ENCODE measurements at places on chromosomes 7 and 10.
A peak's percentile ranks its signal among the peaks of the same experiment; 100 is the strongest.

DNA sequence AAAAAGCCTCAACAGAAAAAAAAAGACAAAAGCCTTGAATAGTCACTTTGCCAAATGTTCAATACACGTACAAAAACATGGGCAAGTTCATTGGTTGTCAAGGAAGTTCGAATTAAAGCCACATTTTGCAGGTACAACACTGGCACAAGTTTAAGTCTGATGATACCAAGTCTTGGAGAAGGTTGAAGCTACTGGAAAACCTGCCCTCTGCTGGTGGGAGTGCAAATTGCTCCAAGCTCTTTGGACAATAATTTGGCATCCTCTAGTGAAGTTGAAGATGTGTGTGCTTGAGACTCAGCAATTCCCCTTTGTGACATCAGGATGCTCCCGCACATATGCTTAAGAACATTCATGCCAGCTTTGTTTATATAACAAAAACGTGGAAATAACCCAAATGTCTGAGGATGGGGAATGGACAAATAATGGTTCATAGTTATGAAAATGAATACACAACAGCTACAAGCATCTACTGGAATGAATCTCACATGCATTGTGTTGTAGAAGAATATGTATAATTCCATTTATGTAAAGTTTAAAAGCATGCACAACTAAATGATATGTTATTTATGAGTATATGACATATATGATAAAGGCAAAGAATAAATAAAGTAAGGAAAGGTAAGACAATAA lies 120.0 kb upstream of the PLPP4 start:
- peak; percentile 13 for DNase-seq

GRCh38 chr10:14250496-14251076 lies 80.1 kb downstream of the FRMD4A start:
- no peak for DNase-seq

GRCh38 chr10:58094985-58095718 lies 172.5 kb downstream of the IPMK start:
- no peak for DNase-seq

DNA sequence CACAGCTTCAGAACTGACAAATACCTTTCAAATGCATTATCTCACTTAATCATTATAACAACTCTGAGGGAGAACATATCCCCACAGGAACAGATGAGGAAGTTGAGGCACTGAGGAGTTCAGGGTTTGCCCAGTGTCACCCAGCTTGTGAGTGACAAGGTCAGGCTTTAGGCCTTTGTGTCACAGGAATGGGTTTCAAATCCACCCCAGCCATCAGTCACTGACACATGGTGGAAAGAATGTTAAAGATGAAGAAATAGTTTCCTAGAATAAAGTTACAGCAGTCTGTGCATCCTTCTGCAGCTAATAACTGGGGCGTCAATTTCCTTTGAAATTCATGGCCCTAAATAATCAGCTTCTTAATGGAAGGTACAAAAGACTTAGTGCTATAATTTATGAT lies 37.8 kb downstream of the SGCE start:
- no peak for DNase-seq

DNA sequence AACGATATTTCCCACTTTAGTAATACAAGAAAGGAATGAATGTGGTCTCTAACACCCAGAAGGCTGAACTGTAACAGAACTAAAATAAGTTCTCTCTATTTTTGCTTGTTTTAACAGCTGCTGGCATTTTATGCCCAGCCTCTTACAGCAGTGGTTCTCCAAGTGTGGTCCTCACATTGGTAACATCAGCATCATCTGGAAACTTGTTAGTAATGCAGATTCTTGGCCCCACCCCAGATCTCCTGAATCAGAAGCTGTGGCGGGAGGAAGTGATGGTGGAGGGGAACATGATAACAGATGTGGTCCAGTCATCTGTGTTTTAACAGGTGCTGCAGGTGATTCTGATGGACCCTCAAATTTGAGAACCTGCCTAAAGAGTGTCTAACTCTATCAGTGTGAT lies 170.1 kb downstream of the TMEM26 start:
- no peak for DNase-seq

- DNase-seq, result no peak
These were observed 141.4 kb upstream of the MKI67 start for GRCh38 chr10:128267581-128267980.

DNA sequence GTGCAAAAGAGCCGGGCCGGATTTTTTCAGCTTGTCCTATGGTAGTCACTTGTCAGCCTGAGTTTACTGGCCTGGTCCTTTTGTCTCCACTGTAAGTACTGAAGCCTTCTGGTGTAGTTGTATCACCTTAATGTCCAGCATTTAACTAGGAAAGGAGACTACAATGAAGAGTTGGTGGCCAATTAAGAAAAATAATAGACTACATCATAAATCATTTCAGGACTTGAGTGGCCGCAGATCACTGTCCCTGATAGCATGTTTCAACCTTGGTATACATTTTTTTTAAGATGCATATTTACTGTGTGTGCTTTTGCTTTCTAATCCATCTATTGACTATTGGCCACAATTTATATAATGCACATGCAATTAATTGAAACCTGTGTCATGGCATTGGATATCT lies 6.1 kb downstream of the FZD1 start:
- no peak for DNase-seq

DNA sequence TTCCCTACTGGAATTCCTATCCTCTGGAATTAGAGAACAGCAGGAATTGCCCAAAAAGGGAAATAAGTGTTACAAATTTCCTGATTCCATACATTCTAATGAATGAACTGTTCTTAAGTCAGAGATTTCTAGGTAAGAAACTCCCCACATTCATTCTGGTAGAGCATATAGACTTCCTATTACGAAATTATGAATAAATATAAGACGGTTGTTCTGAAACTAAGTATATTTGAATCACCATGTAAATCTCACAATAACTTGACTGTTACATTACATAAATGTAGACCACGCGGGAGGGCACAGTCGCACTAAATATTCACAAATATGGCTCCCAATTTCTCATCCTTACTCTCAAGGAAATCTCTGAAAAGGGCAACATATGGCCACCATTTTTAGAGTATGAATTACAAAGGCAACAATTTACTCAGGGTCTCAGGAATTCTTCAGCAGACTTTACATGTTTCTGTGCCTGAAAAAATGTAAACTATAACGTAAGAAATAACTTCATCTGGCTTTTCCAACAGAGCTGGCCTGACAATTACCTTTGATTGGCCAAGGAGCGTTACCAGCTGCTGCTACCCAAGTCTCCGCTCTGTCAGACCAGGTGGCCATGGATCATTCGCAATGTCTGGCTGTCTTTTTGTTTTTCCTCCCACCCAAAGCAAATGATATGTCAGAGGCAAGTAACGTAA lies 115.8 kb downstream of the MPP7 start:
- no peak for DNase-seq

- no peak for DNase-seq
These were observed 67.8 kb upstream of the CDK13 start for GRCh38 chr7:39882148-39882784.

DNA sequence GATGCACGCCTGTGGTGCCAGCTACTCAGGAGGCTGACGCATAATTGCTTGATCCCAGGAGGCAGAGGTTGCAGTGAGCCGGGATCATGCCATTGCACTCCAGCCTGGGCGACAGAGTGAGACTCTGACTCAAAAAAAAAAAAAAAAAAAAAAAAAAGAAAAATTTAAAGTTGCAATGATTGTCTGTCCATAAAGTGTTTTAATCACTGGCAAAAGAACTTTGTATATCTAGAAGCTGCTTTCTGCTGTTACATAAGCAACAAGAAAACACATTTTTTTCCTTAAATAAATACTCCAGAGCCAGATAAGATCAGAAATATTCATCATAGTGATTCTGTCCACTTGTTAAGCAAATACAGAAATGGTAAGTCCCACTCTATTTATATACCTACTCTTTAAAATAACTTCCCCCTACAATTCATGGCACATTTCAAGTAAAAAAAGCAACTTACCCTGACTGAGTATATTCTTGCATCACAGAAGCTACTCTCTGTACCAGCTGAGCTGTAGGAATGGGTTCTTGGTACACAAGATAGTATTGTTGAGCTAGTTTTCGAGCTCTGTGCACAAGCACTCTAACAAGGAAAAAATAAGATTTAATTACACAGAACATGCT lies 7.6 kb downstream of the PSMA2 start:
- no peak for DNase-seq

DNA sequence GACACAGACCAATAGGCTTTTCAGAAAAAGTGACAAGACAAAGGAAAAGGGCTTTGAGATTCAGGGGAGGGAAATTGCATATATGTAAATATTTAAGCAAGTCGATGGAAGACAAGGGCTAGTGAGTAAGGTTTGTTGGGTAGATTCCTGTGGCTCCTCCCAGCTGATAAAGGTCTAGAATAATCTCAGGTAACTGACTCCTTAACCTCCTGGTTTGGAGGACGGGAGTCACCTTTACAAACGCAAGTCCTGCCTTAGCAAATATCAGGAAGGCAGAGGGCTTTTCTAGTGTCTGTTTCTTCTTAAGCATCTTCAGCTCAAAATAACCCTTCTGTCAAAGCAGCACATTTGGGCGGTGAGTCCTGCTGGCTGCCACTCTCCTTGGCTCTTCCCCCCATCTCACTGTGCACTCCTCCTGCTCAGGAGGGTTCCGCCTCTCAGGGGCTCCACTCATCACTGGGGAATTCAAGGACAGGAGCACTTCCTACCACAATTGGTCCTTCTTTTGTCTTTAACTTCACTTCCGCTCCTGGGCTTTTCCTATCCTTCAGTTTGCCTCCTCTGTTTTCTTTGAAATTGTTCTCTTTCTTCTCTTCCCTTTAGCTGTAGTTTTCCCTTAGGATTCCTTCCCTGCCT lies 496.3 kb upstream of the KLF6 start:
- DNase-seq, result no peak

DNA sequence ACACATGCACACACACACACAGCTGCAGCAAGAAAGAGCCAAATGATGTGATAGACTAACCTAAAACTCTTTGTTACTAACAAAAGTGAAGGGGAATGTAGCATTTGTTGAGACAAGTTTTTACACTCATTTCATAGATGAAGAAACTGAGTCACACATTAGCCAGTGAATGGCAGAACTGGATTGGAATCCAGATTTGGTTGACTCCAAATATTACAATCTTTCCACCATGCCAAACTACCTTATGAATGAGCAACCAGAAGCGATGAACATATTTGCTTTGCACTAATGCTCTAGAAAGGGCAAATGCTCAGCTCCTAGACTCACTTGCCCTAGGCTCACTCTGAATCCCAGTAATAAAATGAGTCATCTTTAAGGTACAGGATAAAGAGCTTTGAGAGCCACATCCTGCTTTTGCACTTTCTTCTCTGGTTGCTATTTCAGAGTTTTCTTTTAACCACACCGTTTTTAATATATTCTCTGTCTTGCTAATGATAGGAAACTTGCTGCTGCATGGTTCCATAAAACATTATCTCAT lies 111.9 kb downstream of the GPAM start:
- no peak for DNase-seq

DNA sequence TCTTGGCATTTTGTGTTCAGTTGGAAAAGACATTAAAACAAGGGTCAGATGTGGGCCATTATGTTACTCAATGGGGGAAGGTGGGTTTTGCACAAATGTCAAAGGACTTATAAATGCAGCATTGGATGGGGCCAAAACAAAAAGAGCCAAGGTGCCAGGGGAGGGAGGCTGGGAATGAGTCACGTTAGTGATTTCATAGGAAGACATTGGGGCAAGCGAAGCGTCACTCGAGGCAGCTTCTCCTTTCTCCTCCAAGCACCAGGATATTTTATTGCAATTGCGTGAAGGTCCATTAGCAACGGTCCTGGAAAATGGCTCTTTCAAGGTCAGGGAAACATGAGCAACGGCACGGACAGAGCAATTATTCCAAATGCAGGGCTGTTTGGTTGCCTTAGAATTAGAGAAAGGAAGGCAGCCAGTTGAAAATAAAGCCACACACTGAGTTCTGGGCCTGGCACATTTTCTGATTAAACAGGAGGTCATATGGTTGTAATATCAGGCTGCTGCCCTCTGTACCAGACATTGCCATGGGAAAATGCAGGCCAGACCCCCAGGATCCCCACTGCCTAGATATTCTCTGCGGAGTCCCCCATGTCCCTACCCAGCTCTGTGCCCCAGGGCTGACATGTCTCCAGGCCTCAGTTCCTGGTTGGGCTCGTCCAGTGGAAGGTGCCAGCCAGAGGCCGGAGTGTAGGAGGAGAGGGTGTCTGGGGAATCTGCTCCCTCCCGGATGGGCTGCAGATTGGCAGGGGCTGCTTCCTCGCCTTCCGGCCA lies 63.3 kb upstream of the NANOS1 start:
- DNase-seq, result no peak

GRCh38 chr10:98058295-98058694 lies 27.9 kb upstream of the CRTAC1 start:
- DNase-seq, result no peak

DNA sequence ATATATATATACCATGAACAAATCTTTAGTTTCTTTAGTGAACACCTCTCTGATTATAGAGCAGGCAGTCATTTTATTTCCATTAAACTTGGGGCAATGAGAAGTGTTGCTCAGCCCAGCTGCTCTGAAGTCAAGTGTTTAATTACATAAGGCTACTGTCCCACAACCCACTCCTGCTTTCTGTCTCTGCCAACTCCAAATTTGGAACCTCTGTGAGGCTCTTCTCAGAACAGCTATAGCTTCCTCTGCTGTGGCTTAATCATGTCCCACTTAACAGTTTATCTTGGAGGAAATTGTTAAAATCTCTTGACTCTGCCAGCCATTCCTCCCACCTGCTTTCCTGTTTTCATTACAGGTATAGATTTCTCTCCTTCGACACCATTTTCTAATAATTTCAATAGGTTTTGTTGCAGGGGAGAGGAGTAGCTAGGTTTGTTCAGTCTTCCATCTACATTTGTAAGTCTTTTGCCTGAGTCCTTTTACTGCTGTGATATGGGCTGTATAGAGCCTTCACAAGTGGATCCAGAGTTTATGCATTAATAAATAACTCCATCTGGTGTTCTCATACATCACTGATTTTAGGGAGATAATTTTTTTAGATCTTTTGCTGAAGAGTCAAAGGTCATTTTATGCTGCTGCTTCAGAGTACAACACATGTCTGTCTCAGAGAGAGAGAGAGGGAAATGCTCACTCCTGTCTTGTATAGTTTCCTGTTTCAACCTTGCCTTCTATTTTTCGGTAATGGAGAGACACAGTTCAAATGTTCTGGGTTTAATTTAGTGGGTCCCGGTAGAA lies 170.4 kb downstream of the WNT2 start:
- no peak for DNase-seq

GRCh38 chr7:56091591-56091990 lies 1.2 kb downstream of the PHKG1 start:
- no peak for DNase-seq

Measured in activated CD4-positive, alpha-beta T cell treated with anti-CD3 and anti-CD28 coated beads for 1 hour (primary cell).